Femur (tissue), 1 donor: ENCODE measurements at places on chromosomes 1 and 21.

DNA sequence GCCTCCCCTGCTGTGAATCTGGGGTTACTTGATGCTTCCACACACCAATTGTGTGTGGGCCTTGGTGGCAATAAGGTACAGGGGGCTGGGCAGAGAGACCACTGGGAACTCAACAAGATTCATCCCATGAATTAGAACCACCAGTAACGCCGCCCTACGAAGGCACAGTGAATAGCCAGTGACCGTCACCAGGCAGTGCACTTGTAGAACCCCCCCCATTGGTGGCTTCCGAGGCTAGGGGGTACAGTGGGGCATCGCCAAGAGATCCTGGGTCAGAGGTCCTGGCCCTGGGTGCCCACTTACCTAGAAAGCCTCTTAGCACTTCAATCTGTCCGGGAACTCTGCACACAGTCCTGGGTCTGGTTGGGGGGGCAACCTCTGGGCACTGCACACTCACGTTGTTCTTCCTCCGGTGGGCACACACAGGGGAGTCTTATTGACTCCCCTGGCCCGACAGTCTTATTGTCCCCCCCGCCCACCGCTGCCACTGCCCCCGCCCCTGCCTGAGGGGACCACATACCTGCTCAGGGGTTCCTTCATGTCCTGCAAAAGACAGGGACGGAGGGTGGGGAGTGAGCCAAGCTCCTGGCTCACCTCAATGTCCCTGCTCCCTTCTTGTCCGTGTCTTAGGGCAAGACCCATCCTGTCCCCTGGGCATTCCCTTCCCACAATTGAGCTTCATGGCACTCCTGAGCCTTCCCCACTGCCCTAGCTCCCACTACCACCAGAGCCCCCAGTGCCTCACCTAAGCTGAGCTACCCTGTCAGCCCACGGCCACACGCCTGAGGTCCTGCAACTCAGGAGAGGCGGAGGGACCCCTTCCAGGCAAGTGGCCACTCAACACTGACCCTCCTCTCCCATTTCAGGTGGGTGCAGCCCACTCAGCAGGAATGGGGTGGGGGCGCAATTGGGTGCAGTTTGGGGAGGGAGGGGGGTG, 2.5 kb upstream of the TRIM11 start:
- no peak for DNase-seq

GRCh38 chr1:243598433-243598832, 251.6 kb downstream of the AKT3 start:
- no peak for DNase-seq

DNA sequence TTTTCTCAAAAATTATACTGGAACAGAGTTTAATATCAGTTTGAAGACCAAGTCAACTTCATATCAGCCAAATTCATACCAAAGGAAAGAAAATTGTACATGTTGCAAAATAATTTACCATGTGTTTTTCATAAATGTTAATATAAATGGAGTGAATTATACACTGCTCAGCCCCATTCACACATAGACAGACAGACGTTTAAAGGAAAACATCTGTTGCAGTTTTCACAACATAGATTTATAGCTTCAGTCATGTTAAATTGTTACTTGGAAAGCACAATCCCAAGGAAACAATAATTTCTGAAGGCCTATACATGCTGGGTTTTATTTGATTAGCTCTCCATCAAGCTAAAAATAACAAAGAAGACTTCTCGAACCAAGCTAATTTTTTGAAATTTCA, 27.8 kb upstream of the HYI start:
- DNase-seq = no peak

DNA sequence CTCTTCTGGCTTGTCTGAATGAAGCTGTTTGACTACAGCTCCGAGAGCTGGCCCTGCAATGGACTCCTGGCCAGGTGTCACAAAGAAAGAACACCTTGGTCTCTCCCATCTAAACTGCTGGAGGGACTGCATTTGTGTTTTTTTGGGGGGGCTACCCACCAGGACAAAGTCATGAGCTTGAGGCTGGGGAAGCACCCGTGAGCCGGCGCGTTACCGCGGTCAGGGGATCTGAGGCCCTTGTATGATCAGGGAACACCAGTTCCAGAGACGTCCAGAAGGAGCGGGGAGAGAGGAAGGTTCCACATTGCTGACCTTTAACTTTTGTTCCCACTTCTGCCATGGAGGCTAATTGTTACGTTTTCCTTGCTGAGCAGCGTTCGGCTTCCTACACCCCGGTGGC, 84.5 kb upstream of the C1orf174 start:
- no peak for DNase-seq

GRCh38 chr1:26184086-26184485, 6.3 kb upstream of the CATSPER4 start:
- no peak for DNase-seq

- DNase-seq = no peak
These were observed 27.7 kb downstream of the ATP1A1 start for GRCh38 chr1:116400780-116401179.

DNA sequence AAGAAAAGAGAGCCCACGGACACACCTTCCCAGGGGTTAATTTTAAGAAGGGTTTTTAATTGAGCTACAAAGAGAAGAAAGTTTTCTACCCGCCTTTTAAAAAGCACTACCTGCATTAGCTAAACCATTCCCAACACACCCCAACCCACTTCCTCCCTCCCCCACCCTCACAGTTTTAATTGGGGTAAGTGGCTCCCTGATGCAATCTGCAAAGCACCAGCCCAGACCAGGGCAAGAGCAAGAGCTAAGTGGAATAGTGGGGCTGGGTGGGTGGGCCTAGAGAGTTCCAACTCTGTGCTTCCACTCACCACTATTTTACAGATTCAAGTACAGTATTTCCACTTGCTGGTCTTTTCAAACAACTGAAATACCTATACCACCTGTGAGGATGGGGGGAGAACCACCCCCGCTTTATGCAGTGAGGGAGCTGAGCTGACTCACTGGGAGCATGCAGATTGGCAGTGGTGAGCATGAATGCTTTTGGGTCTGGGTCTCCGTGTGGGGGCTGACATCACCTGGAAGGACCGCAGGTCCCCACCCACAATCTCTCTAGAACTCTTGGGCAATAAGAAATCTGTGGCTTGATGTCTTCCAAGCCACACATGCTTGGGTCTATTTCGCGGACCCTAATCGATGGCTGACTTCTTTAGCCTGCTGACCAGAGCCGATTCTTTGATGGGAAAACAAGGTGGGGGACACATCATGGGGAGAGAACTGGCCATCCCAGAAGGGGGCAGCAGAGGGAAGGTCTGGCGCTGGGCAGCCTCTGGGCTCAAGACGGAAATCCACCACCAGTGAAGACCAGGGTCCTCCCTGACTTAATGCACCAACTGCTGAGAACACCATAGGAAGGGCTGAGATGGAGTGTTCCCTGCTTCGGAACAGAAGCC, 95.5 kb downstream of the SSBP3 start:
- peak; percentile 52 for DNase-seq

DNA sequence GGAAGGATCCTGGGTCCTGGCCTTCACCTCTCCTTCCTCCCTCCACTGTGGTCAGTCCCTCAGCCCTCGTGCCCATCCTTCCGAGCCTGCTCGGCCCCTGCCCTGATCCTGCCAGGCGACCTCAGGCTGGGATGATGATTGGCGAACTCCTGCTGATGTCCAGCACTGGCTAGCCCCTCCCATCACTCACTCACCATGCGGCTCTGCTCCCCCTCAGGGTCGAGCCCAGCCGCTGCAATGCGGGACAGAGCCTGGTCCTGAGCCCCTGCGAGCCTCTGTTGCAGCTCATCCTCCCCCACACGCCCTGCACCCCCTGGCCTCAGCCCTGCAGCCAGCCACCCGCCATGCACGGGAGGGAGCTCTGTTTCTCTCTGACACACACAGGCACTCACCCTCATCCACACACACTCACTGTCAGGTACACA, 100.2 kb downstream of the DMRTB1 start:
- peak; percentile 9 for DNase-seq

DNA sequence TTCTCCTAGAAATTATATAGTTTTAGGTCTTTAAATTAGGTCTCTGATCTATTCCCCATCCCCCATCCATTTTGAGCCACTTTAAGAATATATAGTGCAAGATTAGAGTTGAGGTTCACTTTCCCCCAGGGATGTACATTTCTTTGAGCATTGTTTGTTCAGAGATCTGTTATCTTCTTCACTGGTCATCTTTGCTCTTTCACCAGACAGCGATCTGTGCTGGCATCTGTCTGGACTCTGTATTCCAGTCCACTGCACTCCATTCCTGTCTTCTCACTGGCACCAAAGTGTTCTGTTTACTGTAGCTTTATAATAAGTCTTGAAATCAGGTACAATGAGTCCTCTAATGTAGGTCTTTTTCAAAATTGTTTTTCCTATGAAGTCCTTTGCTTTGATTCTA, 112.5 kb downstream of the PCBP3 start:
- DNase-seq = no peak

DNA sequence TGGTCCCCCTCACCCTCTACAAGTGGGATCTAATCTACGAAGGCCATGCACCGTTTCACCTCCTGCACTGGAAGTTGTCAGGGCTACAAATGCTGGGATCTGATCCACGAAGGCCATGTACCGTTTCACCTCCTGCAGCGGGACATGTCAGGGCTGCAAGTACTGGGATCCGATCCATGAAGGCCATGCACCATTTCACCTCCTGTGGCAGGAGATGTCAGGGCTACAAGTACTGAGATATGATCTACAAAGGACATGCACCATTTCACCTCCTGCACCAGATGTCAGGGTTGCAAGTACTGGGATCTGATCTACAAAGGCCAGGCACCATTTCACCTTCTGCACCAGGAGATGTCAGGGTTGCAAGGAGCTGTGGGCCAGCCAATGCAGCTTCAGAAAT, 7.0 kb downstream of the ALDH4A1 start:
- DNase-seq = no peak

GRCh38 chr1:244603498-244603897, 49.4 kb upstream of the DESI2 start:
- DNase-seq = no peak

DNA sequence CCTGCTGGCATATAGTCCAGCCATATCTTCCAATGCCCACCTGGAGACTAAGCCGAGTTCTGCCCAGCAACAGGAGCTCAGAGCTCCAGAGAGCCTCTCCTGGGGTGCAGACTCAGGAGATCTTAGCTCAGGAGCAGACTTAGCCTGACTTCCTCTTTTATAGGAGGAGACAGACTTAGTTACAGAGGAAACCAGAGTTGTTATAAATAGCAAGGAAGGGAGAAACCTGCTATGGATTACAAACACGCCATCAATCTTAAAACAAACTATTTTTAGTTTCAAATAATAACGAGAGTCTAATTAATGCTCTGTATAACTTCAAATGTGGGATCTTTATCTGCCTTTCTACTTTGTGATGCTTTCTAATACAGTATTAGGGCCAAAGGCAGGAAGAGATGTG, 3.3 kb upstream of the KIF21B start:
- no peak for DNase-seq

GRCh38 chr21:26769613-26770188, 75.5 kb downstream of the ADAMTS1 start:
- DNase-seq = no peak

- DNase-seq = no peak
These were observed 6.9 kb upstream of the ZMYM4 start for GRCh38 chr1:35261412-35262120.

DNA sequence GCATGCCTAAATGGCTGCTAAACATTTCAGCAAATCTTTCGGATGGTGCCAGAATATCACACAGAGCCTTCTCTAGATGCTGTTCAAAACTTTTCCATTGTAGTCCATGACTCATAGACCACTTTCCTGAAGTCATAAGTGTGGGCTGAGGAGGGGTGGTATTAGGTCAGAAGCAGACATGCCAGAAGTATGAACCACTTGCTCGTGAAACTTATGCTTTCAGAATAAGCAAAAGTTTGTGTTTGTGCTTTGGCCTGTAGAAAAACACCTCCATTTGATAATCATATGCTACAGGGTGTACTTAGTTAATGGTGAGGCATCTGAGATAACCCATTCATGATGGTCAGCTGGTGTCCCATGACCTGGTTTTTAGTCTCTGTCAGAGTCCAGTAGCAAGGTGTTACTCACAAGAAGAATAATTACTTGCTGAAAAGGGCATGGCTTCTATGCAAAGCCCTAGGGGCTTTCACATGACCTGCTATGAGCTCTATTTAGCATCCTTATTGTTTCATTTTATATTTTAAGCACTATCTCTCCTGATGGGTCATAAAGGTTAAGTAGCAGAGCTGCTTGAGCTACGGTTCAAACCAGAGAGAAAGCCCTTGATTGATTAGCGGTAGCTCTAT, 183.1 kb upstream of the IVNS1ABP start:
- no peak for DNase-seq

- DNase-seq = no peak
These were observed 115.2 kb downstream of the NGF start for GRCh38 chr1:115222616-115223402.

DNA sequence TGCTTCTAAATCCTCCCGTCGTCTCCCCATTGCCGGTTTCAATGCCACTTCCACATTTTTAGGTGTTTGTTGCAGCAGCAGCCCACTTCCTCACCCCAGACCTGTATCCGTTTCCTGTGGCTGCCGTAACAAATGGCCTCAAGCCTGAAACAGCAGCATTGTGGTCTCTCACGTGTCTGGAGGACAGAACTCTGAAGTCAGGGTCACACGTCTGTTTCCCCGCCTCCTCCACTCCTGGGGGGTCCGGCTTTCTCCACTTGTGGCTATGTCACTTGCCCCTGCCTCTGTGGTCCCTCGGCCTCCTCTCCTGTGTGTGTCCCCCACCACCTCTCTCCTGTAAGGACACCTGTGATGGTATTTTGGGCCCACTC, 21.8 kb downstream of the TRPM2 start:
- peak; percentile 61 for DNase-seq

GRCh38 chr1:185973645-185974044, 239.5 kb downstream of the HMCN1 start:
- DNase-seq = no peak

GRCh38 chr1:118084400-118084799, 100.6 kb downstream of the SPAG17 start:
- no peak for DNase-seq

- DNase-seq = no peak
These were observed 4.6 kb downstream of the SNX27 start for GRCh38 chr1:151616505-151616849.

- no peak for DNase-seq
These were observed 31.2 kb downstream of the ANGPTL3 start for GRCh38 chr1:62628506-62628905.

DNA sequence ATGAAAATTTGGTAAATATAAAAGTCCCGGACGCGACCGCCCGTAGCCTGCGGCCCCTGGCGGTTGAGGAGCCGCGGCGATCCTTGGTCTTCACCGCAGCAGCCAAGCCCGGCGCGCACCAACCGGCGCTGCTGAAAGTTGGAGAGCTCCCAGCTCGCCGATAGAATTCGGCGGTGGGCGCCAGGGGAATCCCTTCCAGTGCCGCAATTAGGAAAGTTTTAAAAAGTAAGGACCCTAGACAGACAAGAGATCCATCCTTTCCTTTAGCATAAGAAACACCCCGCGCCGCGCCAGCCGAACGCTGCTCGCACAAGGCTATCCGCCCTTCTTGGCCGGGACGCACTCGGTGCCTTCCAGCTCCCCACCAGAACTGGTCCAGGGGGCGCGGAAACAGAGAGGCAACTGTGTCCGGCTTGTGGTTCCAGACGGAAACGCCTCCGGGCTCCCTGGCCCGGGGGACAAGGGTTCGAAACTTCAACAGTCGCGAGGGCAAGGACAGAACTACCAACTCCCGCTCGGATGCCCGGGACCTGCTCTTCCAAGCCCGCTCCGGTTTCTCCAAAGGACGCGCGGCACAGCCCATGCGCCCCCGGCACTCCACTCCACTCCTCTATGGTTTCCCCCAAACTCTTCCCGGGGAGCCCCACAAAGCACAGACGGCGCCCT, 1.7 kb downstream of the FAM78B start:
- DNase-seq = peak; percentile 62
